ENCODE measurements at places on chromosomes 2 and 18.

DNA sequence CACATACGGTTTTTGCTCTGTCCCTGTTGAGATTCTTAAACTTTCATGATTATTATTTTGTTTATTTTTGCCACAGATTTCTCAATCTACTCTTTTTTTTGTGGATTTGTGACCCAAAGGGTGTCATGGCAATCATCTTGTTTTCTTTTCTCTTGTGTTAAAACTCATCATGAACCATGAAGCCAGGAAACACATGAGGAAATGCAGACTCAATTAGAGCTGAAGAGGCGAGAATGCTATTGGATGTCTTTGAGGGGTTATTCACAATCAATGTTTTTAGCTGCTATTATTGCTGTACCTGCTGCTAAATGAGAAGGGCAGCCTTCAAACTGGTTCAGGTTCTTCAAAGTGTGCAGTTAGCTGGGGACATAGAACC is 99.5 kb upstream of the MMADHC start:
- no peak for DNase-seq

DNA sequence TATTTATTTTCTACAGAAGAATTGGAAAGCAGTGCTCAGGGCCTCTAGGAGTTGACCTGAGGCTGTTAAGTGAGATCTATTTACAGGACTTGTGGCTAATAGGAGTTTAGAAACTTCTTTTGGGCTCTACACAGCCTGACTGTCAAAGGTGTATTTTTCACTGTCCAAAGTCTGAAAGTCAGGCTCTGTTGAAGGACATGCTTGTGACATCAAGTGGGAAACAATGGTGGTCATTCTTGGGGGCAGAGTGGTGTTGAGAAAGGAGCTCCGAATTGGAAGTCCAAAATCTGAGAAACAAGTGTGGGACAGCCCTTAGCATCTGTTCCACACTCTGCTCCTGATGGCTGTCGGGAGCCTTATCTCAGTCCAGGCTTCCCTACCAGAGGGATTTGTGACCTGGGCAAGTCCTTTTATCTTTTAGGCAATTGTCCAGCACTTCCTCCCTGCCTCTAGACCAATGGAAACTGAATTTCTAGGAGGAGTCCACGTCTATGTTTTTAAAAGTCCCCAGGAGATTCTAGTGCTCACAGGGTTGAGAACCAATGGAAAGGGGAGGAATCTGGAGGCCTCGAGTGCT is 76.4 kb downstream of the LIPG start:
- DNase-seq, result no peak

GRCh38 chr2:226423498-226423960 is 376.1 kb downstream of the IRS1 start:
- DNase-seq, result peak; percentile 68

- DNase-seq, result no peak
These were observed 132.2 kb upstream of the CXCR4 start for GRCh38 chr2:136250131-136250530.

DNA sequence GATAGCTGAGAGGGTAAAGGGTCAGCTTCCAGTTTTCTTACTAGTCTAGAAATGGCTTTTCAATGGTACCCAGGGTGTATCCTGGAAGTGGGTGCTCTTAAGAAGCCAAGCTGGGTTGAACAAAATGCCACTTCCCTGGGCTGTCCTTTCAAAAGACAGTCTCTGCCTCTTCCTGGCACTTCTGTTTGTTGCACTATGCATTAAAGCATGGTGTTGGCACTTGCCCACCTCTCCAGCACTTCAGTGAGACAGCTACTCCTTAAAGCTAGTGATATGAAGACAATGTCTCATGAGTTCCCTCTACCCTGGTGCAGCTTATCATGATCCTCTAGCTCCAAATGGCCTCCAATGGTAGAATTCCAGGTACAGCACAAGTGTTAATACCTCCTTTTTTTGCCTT is 74.3 kb upstream of the IGFBP5 start:
- DNase-seq, result no peak

- DNase-seq, result no peak
These were observed 31.3 kb upstream of the RAPGEF4 start for GRCh38 chr2:172704072-172704936.

- DNase-seq, result no peak
These were observed 65.3 kb upstream of the RIT2 start for GRCh38 chr18:43180814-43181213.

All from CD4-positive, alpha-beta T cell treated with Interleukin-1 beta for 1 hour (primary cell).